ENCODE measurements at places on chromosomes 1 and 21. TPM values are rescaled to one million over a fixed set of nuclear protein-coding genes. Genes with fewer than 3 reads are reported as not detected.

The CREB3L4 gene
- total RNA-seq = 61.9 TPM

The ACKR1 gene
- total RNA-seq = 0.27 TPM

The NIBAN1 gene
- total RNA-seq = 11.0 TPM

The PROK1 gene
- total RNA-seq = under 0.01 TPM

Measured in hematopoietic multipotent progenitor cell (in vitro differentiated cells).